Right hindlimb (tissue), 1 donor: ENCODE measurements at places on chromosomes 6 and 20.

- DNase-seq = no peak
These were observed 191.4 kb downstream of the SLC16A10 start for GRCh38 chr6:111278731-111279130.

- no peak for DNase-seq
These were observed 152.9 kb downstream of the INSM1 start for GRCh38 chr20:20520776-20521175.

- DNase-seq = peak; percentile 61
These were observed 6.8 kb upstream of the EZR start for GRCh38 chr6:158825951-158826306.

GRCh38 chr6:36844232-36845170 lies 5.3 kb upstream of the CPNE5 start:
- DNase-seq = no peak

DNA sequence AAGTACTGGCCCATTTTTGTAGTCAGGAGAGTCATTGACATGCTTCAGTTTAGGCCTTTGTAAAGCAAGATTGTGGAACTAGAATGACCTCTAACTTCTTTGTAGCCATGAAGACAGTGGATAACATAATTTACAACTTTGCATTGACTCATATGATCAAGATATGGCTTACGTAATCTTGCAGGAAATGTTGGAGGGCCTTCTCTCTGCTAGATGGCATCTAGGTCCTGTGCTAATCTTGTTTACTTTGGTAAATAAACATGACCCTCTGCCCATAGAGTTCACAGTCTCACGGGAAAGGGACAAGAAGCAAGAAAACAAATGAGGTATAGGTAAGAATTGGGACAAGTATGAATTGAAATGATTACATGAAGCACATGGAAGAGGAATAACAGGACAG lies 355.2 kb upstream of the ARID1B start:
- DNase-seq = no peak

- no peak for DNase-seq
These were observed 754 bp downstream of the YWHAB start for GRCh38 chr20:44886266-44886651.

GRCh38 chr6:84836366-84836765 lies 72.0 kb upstream of the TBX18 start:
- DNase-seq = no peak

GRCh38 chr20:24379484-24379927 lies 89.9 kb upstream of the SYNDIG1 start:
- no peak for DNase-seq

GRCh38 chr6:127481111-127481510 lies 21.9 kb upstream of the KIAA0408 start:
- no peak for DNase-seq

DNA sequence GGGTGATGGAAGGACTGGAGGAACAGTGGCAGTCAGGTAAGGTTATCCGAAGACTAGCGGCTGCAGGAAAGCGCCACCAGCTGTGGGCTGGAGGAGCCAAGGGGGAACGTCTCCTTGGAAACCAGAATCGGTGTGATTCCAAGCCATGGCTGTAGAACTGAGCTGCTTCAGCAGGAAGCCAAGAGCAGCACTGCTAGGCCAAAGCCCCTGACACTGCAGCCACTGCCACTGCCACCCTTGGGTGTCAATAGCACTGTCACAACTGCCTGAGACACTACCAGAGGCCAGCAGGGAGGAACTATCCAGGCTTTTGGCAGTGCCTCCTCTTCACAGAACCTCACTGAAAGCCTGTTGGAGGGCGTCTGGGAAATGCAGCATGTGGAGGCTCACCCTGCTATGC lies 289.6 kb upstream of the SUPT3H start:
- peak; percentile 59 for DNase-seq

DNA sequence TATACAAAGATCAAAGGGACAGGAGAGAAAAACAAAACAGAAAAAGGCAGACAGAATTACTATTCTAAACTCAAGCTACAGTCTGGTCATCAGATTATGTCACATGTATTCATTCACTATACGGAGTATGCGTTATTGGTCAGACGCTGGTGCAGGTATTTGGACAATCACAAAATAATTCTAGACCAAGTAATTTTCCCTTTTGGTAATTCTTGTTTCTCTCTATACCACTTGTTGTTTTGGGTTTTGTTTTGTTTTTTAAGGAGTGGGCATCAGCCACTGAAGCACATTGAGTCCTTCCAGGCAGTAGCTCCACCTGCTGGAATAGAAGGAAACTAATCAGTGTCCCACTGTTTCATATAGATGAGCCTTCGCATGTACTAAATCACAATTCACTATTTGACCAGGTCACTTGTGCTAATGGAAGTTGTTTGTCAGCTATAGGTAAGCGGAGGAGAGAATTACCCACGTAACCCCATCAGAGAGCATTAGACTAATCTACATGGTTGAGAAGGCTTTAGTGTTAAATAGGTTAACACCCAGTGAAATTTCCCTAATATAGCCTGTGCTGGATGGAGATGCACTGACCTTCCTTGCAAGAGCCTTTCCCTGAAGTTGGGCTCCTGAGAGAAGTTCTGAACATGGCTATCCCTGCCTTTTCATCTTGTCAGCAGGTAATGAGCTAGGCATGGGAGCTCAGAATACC lies 77.9 kb downstream of the TNFAIP3 start:
- no peak for DNase-seq

DNA sequence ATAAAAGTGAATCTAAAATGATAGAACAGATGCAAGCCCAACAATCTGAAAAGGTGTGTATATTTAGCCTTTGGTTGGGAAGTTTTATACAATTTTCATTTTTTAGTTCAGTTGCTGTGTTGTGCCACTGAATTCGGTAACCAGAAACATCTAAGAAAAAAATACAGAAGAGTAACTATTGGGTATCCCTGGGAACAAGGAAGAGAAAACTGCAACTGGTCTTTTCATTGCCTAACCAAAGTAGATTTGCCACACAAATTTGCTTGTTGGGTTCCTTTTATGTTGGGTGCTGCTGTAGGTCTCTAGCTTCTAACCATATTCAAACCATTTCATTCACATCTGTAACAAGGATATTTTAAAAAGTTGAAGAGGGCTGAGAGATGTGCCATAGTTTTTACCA lies 2.8 kb upstream of the TMEM30A start:
- DNase-seq = no peak

DNA sequence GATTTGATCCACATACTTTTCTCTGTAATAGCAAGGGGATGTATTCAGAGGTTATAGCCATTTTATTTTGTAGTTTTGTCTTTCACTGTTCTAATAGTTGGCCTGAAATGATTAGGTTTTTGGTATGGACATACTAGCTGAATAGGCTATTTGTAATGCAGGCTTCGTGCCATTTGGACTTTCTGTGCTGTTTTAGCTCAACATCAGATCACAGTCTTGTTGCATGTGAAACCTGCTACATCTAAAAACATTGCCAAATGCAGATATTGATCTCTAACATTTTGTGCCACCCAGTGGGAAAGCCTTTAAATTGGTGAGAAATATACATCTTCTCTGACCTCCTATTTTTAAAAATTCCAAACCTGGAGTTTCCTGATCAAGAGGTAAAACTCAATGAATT lies 157.5 kb upstream of the SCGN start:
- no peak for DNase-seq

DNA sequence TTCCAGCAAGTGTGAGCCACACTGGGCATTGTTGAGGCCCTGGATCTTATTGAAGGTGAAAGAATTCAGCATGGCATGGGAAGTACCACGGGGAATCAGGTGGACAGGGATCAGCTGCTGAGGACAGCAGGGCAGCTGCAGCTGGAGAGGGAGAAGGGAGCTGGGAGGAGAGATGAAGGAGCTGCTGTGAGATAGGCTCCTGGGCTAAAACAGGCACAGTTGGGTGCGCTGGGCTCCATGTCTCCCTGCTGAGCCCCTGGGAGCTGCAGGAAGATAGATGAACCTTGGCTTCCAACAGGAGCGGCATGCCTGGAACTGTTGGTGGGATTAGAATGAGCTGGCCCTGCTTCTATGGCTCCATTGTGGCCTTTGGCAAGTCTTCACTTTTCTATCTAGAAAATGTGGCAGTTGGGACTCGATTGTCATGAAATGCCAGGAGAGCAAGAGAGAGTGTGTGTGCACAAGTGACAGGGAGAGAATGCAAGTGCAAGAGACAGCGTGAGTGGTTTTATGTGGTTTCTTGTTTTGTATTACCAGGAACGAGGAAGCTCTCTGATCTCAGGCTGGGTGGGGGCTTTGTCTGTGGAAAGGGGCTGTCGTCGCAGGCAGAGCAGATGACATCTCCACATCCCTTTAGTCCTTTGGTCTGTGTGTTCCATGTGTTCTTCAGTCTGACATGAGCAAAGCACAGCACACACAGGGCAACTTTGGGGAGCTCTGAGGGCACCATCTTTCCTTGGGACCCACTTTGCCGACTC lies 20.4 kb downstream of the SNPH start:
- no peak for DNase-seq
